ENCODE measurements at places on chromosomes 3 and 15. TPM values are rescaled to one million over a fixed set of nuclear protein-coding genes. Genes with fewer than 3 reads are reported as not detected.

FOXB1 gene
- not detected for total RNA-seq

AGBL1 gene
- not detected for total RNA-seq

KY gene
- not detected for total RNA-seq

NEK10 gene
- total RNA-seq, result 1.8 TPM

GOLGA6L7 gene
- total RNA-seq, result not detected

TRIM42 gene
- not detected for total RNA-seq
